HAP-1 (cell line): ENCODE measurements at places on chromosomes 7 and 10.

DNA sequence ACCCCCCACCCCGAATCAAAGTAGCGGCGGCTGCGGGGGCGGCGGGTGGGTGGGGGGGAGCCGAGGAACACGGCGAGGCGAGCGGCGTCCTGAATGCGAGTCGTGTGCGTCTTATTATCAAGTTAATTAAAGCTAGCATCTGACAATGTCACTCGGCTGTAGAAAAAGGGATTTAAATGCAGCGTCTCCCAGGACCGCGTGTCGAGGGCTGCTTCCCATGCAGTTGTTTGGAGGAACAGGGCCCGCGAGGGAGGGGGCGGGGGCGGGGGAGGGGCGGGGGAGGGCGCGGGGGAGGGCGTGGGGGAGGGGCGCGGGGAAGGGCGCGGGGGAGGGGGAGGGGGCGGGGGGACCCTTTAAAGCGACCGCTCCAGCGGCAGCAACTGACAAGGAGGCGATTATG, 2.7 kb upstream of the UNCX start:
- DNase-seq: no peak

- DNase-seq: no peak
Observed at GRCh38 chr7:30815388-30815854, 44.2 kb downstream of the MINDY4 start.

- peak; percentile 47 for DNase-seq
Observed at GRCh38 chr7:114663502-114663901, 248.9 kb downstream of the FOXP2 start.

- no peak for DNase-seq
Observed at GRCh38 chr7:157244516-157245294, 92.1 kb upstream of the DNAJB6 start.

GRCh38 chr7:82805527-82805960, 357.1 kb downstream of the PCLO start:
- DNase-seq: no peak

- DNase-seq: no peak
Observed at GRCh38 chr10:62880162-62880561, 64.0 kb upstream of the EGR2 start.

- DNase-seq: no peak
Observed at GRCh38 chr7:50227726-50228125, 76.8 kb upstream of the IKZF1 start.

GRCh38 chr10:34184939-34185386, 630.1 kb downstream of the PARD3 start:
- peak; percentile 60 for DNase-seq

DNA sequence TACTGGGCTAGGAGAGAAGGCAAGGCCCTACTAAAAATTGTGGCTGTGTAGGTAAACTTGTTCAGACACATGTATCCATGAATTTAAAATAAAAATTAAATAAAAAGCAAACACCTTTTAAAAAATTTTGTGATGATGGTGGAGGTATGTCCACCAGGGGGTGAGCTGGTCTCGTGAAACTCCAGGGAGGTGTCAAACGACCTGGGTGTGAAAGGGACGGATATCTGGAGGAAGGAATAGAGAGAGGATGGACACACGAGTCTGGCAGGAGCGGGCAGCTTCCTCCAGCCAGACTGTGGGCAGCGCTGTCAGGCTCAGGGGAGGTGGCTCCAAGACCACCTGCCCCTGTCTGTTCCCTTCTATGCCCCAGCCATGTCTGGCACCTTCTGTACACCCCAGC, 34.8 kb upstream of the DMBT1 start:
- no peak for DNase-seq

- no peak for DNase-seq
Observed at GRCh38 chr7:96562966-96563365, 146.7 kb downstream of the SEM1 start.

- DNase-seq: no peak
Observed at GRCh38 chr10:71072823-71073210, 139.6 kb upstream of the UNC5B start.

- peak; percentile 81 for DNase-seq
Observed at GRCh38 chr10:7408291-7409044, 2.4 kb downstream of the SFMBT2 start.

- no peak for DNase-seq
Observed at GRCh38 chr7:76048668-76048988, 722 bp downstream of the MDH2 start.

DNA sequence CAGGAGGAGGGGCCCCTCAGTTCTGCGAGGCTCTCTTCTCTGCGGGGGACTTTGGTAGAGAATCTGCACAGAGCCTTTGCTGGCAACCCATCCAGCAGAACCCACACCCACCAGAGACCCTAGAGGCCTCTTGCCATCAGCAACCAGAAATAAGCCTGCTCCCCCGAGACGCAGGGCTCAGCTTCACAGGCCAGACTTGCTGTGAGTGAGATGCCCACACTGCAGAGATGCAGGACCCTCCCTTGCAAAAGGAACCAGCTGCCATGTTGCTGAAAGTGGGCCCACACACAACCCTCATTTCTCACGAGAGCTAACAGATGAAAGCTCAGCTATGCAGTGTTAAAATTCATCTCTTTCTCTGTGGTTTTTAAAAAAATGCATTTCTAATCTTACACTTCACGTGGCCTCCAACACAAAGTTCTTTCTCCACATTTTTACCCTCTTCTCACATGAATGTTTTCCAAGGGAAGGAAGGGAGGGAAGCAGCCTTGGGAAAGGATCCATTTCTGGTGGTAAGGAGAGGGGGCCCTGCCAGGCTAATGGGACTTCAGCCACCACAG, 171.6 kb downstream of the CCDC3 start:
- DNase-seq: no peak

- DNase-seq: no peak
Observed at GRCh38 chr7:55325371-55325792, 39.8 kb upstream of the LANCL2 start.

DNA sequence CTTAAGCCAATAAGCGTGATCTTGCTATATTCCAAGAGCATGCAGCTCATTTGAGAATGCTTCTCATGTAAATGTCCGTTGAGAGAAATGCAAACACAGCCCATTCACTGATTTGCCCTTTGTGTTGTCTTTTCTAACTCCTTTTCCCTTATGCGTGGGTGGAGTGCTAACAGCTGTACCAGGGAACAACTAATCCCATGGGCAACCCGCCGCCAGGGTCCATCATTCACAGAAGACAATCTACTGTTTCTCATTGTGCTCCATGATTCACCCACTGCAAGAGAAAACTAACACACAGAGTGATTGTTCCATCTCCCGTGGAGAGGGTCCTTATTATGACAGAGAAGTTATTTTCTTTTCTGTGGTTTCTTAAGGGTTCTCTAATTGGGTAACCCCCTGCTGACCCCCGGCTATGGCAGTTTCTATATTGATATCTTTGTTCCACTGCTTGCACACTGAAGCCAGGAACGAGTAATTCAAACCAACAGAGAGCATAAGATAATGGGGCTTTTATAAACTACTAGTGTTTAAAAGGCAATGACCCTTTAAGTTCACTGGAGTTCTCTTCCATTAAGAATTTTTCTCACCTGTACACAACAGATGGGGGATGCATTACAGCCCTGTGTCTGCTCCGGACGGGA, 298.7 kb downstream of the BAMBI start:
- peak; percentile 83 for DNase-seq
